ENCODE measurements at places on chromosomes 2 and 18. TPM values are rescaled to one million over a fixed set of nuclear protein-coding genes. Genes with fewer than 3 reads are reported as not detected.

The TCF23 gene
- total RNA-seq: 0.56 TPM

DNA sequence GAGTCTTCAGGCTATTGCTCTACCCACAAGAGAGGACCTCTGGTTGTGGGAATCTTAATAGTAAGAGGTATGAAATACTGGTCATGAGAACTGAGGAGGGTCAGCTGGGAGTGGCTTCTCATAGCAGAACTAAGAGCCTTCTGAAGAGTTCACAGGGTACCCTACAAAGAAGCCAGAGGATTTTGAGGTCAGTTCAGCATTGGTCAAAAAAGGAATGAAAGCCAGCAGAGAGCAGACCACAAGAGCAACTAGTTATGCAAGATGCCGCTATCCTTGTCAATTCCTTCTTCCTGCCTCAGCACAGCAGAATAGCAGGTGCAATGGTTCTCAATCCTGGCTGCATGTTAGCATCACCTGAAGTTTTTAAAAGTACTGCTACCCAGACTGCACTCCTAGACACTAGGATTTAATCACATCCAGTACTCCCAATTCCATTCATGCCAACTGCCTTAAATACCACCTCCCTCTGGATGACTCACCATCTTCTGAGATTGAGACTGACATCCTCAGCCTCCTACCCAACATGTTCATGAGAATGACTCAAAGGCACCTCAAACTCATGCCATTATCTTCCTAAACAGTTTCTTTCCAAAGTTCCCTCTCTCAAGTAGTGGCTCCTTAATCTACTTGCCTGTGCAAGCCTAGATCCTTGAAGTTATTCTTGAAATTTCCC lies 81.0 kb upstream of the RBMS1 start:
- DNase-seq: no peak

GRCh38 chr18:80119111-80119510 lies 10.0 kb downstream of the ADNP2 start:
- no peak for DNase-seq

DNA sequence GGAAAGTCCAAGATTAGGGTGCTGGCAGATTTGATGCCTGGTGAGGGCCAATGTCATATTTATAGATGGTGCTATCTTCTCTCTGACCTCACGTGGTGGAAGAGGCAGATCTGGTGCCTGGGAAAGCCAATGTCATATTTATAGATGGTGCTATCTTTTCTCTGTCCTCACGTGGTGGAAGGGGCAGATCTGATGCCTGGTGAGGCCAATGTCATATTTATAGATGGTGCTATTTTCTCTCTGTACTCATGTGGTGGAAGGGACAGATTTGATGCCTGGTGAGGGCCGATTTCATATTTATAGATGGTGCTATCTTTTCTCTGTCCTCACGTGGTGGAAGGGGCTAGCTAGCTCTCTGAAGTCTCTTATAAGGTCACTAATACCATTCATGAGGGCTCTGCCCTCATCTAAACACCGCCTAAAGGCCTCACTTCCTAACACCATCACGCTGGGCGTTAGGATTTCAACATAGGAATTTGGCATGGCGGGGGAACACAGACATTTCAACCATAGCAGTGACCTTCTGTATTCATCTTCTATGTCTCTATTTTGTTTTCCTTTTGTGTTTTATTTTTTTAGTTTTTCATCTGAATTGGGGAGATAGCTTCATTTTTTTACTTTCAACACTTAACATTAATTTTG lies 278.4 kb downstream of the SPAG16 start:
- DNase-seq: no peak

- no peak for DNase-seq
Measured at GRCh38 chr18:22705328-22705727, 227.8 kb upstream of the RBBP8 start.

The ZBTB7C gene
- 13.2 TPM for total RNA-seq

DNA sequence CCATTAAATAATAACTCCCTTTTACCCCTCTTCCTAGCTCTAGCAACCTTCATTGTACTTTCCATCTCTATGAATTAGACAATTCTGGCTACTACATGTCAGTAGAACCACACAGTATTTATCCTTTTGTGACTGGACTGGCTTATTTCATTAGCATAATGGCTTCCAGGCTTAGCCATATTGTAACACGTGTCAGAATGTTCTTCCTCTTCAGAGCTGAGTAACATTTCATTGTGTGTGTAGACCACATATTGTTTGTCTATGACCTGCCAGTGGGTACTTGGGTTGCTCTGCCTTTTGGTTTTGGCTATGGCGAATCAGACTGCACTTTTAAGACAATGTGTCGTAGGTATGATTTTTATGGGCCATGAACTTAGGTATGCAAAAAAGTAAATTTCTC lies 20.9 kb downstream of the TSN start:
- no peak for DNase-seq

The NCKAP1 gene
- 144 TPM for total RNA-seq

- no peak for DNase-seq
Measured at GRCh38 chr2:50591642-50592041, 440.3 kb downstream of the NRXN1 start.

GRCh38 chr2:235234736-235235135 lies 259.1 kb upstream of the AGAP1 start:
- DNase-seq: no peak

GRCh38 chr2:150621526-150622213 lies 134.2 kb upstream of the RND3 start:
- no peak for DNase-seq

DNA sequence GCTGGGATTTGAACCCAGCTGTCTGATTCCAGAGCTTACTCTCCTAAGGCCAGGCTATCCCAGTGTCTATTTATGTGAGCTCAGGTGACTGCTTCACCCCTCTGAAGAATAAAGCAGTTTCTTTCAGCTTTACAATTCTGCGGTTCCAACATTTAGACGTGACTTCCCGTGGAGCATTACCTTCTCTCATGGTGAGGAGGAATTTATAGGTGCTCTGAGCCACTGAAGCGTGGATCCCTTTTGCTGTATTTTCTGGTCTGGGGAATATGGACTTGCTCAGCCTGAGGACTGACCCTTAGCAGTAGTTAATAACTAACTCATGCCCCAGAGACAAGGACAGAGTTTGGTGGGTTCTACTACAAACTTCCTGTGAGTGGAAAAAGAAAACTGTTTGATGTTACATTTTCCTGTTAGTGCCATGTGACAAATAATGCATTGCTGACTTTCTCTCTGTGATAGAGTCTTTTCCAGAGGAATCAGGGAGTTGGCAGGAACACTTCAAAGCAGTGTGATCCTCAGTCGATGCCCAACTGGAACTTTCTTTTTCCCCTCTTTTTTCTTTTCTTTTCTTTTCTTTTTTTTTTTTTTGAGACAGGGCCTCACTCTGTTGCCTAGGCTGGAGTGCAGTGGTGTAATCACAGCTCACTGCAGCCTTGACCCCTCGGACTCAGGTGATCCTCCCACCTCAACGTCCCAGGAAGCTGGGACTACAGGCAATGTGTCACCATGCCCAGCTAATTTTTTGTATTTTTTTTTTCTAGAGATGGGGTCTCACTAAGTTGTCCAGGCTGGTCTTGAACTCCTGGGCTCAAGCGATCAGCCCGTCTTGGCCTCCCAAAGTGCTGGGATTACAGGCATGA lies 21.9 kb downstream of the CASP10 start:
- DNase-seq: no peak

- peak; percentile 27 for DNase-seq
Measured at GRCh38 chr2:101253013-101253702, 472 bp downstream of the CNOT11 start.

The LPIN1 gene
- 72.8 TPM for total RNA-seq

- no peak for DNase-seq
Measured at GRCh38 chr18:3794537-3795348, 344.8 kb downstream of the TGIF1 start.

DNA sequence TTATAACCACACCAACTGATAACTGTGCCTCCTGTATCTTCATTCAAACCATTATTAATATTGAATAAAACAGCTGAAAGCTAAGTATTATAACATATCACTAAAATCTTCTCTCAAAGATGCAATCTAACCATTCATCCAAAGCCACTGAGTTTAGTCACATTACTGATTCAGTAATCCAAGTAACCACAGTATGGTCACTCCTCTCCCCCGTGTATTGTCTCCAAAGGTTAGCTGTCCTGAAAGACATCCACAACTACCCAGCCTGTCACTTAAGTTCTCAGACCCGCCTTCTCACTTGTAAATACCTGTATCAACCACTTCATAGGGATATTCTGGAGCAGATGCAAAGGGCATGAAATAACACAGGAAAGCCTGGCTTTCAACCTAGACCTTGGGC lies 213.4 kb upstream of the BOD1L2 start:
- no peak for DNase-seq

The SCN7A gene
- total RNA-seq: 19.9 TPM

- no peak for DNase-seq
Measured at GRCh38 chr2:30605197-30605596, 158.2 kb downstream of the LCLAT1 start.

The INO80B gene
- total RNA-seq: 26.5 TPM

DNA sequence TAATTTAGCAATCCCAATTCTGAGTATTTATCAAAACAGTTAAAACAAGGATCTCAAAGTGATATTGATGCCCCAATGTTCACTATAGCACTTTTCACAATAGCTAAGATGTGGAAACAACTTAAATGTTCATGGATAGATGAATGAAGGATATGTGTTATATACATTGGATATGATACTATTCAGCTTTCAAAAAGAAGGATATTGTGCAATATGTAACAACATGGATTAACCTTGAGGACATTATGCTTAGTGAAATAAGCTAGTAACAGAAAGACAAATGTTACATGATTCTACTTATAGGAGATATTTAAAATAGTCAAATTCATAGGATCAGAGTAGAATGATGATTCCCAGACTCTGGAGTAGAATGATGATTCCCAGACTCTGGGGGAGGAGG lies 78.0 kb downstream of the INSIG2 start:
- DNase-seq: no peak

DNA sequence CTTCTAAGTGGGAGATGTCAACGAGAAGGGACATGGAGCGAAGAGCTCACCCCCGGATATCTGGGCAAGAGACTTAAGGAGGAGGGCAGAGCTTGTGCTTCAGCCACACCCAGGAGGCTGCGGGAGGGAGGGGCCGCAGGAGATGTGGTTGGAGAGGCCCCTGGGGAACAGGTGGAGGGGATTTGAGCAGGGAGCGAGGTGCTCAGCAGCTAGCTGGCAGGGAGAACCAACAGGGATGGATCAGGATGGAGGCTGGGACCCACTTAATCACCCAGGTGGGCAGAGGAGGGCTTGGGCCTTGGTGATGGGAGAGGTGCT lies 78.3 kb downstream of the MBP start:
- DNase-seq: no peak

DNA sequence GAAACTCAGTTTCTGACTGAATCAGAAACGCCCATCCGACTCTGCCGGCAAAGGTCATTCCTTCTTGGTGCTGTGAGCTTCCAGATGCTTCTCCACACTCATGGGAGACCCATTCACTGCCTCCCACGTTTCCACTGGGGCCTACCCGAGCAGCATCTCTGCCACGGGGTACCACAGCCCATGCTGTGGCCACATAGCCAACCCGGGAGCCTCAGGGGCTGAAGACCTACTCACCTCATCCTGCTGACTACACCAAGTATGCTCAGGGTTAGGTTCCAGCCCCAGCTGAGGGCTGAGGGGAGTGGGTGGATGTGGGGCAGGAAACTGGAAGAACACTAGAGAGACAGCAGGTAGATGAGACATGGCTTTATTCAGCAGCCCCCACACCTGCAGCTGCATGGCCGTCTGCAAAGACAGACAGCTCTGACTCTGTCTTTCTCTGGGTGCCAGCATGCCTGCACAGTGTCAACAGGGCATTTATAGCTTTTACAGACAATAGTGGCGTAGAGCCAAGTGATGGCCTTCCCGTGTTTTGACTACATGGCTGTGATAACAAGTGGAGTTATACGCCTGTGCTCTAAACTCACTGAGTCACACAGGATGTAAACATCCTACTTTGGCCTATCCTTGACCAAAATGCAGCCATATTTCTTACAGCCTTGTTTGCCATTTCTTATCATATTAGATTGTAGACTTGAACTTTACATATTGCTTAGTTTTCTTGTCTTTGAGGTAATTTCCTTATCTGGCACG lies 16.5 kb upstream of the KLHL23 start:
- DNase-seq: no peak

GRCh38 chr18:76953583-76954233 lies 131.4 kb downstream of the ZNF236 start:
- peak; percentile 44 for DNase-seq

- peak; percentile 2 for DNase-seq
Measured at GRCh38 chr2:118859157-118859770, 11.8 kb upstream of the EN1 start.

- DNase-seq: no peak
Measured at GRCh38 chr2:197710424-197711042, 5.4 kb downstream of the MARS2 start.

DNA sequence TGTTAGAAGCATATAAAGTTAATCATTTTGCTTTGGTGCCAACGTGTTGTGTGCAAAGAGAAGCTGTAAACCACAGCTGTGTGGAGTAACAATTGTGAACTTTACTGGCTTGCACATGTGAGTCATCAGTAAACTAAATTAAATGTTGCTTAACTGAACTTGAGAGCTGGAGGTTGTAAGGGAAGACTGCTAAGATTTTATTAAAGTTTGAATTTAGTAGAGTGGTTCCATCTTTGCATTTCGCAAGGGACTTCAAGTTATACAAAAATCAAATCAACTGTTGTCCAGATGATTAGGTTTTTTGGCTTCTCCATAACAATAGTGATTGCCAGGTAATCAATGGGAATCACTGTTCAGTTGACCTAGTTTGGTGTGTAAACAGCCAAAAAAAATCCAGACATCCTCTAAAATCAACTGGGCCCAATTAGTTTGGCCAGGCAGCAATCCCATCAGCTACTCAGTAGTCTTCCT lies 247.4 kb downstream of the MYO3B start:
- no peak for DNase-seq

DNA sequence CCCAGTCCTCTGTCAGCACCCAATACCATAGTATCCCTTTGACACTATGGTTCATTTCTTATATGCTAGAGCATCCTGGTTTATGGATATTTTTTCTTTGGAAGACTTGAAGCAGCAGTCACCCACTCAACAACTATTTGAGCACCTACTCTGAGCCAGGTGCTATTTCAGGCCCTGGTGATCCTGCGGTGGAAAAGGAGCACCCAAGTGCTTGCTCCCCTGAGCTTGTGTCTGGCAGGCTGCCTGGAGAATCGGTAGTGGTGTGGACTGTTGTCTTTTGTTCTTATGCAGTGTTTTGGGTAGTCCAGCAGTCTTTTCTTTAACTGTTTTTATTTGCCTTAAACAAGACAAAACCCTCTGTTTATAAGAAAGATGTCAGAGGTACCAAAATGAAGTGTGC lies 28.9 kb downstream of the NCK2 start:
- no peak for DNase-seq

DNA sequence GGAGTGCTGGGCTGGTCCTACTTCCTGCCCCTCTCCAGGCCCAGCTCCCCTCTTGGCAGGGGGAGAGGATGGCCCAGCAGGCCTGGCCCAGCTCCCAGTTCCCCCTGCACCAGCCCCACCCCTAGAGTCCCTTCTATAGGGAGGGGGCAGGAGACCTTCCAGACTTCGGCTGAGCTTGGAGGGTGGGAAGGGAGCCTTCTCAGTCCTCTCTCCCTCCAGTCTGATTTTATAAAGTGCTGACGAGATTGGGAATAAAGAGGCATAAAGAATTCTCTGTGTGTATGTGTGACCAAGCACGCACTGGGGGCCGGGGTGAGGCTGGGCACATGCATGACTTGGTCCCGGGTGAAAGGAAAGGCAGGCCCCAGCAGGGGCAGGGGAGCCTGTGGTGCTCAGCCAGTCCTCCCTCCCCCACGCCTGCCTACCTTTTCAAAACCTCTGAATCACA lies 5.1 kb downstream of the CHPF start:
- DNase-seq: no peak
